ENCODE measurements at places on chromosomes 12 and 14. TPM values are rescaled to one million over a fixed set of nuclear protein-coding genes. Genes with fewer than 3 reads are reported as not detected.

GRCh38 chr12:123223241-123223668 is 9.7 kb downstream of the MPHOSPH9 start:
- DNase-seq, result no peak

- DNase-seq, result no peak
Observed at GRCh38 chr14:34003082-34003668, 52.3 kb upstream of the EGLN3 start.

DNA sequence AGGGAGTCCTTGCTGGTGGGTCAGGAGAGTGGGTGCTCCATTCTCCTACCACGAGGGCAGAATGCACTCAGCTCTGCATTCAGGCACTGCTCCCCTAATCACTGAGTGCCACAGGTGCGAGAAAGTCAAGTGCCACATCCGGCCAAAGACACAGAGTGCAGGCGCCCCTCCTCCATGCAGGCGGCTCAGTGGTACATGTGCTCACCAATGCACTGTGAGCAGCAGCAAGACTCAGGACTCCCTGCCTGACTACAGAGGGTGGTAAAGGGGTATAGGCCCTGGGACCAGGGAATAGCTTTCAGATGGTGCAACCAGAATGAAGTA is 32.9 kb downstream of the ZFYVE21 start:
- no peak for DNase-seq

DNA sequence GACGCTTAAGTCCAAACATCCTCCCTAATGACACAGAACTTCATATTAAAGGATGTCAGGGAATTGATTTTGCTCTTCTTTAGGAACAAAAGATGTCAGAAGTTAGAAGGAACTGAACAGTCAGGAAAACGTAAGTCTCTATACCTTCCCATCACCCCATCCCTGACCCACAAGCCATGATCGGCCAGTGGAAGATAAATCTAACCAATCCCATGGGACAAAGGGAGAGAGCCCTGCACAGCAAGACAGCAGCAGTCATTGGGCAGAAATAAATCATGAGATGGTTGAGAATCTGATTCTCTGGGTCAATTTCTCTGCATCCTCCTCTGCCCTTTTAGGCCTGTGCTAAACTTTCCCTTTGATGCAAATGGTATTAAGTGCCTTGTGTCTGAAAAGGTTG is 414.9 kb downstream of the RGS6 start:
- no peak for DNase-seq

Gene GPR132
- not detected for total RNA-seq

Gene TMEM260
- 3.4 TPM for total RNA-seq

All from Caki2 (cell line).